ENCODE measurements at places on chromosomes 3 and 15. TPM values are rescaled to one million over a fixed set of nuclear protein-coding genes. Genes with fewer than 3 reads are reported as not detected.

- DNase-seq, result no peak
Observed at GRCh38 chr3:15743587-15744009, 54.2 kb downstream of the ANKRD28 start.

DNA sequence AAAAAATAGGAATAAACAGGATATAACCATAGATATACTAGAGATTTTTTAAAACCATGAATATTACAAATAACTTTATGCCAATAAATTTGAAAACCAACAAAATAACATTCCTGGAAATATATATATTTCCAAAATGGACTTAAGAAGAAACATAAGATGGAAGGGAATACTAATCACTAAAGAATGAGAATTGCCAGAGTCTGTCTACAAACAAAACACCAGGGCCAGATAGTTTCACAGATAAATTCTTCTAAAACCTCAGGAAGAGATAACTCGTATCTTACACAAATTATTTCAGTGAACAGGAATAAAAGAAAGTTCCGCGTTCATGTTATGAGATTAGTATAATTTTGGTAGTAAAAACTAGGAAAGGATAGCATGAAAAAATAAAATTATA, 107.3 kb downstream of the HERC1 start:
- no peak for DNase-seq

DNA sequence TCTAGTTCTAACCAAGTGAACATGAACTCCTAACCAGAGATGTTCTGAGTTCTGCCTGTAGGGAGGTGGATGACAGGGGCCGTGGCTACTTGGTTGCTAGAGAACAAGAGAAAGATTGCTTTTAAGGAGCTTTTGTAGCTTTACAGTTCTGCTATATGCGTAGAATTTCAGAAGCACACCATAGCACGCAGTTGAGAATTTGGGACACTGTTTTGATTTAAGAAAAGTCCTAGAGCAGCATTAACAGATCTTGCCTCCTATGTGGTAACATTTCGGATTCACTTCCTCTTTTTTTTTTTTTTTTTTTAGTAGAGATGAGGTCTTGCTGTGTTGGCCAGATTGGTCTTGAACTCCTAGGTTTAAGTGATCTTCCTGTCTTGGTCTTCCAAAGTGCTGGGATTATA, 181.7 kb downstream of the TCF12 start:
- peak; percentile 46 for DNase-seq

Gene IDH3A
- 33.2 TPM for polyA plus RNA-seq

DNA sequence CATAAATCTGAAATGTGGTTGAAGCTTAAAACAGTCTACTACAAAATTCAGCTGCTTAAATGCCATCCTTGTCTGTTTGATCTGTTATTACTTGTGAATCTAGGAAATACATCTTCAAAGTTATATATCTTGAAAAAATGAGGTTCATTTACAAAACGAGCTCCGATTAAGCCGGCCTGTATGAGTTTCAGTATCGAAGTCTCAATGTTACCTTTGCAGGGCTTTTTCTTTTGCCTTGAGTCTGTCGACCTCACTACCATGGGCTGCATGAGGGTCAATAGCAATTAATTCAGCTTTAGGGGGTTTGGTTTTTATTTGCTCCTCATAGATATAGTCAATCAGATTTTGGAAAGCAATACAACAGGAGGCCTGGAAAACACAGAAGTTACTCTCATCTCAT, 23.2 kb downstream of the ERICH6 start:
- DNase-seq, result no peak

DNA sequence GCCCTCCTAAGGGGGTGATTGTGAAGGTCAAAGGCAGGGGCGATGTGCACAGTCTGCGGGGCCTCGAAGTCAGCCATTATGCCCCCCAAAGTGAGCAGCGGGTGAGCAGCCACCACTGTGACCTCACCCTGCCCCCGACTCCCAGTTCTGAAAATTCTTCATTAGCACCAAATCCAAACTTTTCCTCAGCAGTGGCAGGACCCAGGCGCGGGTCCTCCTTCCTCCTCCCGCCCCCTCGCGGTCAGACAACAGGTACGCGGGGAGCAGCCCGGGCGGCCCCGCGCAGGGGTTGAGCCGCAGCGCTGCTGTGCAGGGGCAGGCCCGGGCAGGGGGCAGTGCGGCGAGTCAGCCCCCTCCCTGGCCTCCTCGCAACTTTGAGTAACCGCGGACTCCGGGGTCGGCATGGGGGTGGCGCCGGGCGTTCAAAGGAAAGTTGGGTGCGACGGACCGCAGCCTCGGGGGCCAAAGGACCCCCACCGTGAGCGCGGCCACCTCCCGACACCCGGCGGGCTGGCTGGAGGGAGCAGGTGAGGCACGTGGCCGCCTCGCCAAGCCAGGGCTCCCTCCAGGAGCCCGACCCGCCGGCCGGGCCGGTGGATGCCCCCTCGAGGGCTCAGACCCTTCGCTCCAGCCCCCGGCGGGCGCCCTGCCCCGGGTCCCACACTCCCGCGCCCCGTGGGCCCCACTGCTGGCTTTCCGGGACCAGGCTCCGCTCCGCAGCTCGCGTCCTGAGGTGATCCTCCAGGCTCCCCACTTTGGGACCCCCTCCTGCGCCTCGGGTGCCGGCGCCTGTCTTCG, 49.4 kb upstream of the CCDC174 start:
- no peak for DNase-seq

Gene GP9
- 0.81 TPM for polyA plus RNA-seq

Gene SOX14
- polyA plus RNA-seq, result not detected

All from muscle of leg (tissue), 16 donors.